ENCODE measurements at places on chromosomes 7 and 10.
A peak's percentile ranks its signal among the peaks of the same experiment; 100 is the strongest.

DNA sequence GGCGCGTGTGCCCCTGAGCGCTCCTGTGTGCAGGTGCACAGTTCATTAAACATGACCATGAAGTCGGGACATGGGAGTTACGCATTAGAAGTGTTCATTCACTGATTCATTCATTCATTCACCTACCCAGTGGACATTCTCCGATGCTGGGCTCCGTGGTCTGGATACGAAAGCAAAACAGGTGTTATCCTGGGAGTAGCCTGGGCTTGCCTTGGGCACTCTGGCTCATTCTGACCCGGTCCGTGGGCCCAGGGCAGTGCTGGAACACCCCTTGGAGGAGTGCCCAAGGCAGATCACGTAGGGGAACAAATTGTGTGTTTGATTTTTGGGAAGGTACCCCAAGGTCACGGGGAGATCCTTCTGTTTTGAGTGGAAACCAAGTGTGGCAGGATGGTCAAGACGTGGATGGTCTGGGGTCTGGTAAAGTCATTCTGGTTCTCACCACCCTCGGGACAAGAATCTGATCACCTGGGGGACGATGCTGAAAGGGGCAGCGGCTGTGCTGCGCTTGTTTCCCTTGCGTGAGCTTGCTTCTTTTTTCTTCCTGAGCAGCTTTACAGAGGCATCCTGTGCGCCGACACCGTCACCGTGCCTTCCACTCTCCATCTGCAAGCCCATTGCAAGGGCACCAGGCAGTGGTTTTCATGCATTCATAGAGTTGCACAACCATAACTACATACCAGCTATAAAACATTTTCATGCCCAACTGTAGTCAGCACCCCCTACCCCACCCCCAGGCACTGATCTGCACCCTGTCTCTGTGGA is 10.1 kb downstream of the ELFN1 start:
- no peak for DNase-seq

- DNase-seq = no peak
Observed at GRCh38 chr10:80750268-80750667, 212.6 kb downstream of the SH2D4B start.

DNA sequence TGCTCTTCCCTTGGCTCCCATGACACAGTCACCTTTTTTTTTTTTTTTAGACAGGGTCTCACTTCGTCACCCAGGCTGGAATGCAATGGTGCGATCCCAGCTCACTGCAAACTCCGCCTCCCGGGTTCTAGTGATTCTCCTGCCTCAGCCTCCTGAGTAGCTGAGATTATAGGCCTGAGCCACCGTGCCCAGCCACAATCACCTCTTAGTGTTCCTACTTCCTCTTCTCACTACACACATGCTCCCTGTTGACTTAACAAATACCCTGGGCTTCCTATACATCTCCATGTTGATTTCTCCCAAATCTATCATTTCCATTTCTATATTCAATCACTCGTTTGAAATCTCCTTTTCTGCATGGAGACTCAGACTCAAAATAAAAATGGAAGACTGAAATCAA is 91.7 kb downstream of the CUBN start:
- DNase-seq = no peak

GRCh38 chr10:30091136-30091535 is 31.8 kb upstream of the JCAD start:
- DNase-seq = no peak

DNA sequence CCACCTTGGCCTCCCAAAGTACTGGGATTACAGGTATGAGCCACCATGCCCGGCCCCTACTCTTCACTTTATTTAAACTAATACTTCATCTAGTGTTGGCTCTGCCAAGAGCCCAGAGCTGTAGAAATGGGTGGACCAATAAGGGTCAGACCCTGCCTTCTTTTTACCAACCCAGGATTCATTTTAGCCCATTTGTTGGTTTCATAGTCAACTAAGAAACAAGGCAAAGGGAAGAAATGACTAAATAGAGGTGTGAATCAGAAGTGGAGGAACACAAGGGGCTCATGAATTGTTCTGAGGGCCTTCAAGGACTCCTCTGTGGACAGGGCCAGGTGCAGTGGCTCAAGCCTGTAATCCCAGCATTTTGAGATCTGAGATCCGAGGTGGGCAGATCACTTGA is 1.1 kb downstream of the ANKRD2 start:
- DNase-seq = no peak

GRCh38 chr7:132755538-132756483 is 179.5 kb upstream of the PLXNA4 start:
- DNase-seq = peak; percentile 41

- DNase-seq = no peak
Observed at GRCh38 chr10:77223526-77224460, 413.8 kb downstream of the KCNMA1 start.

GRCh38 chr7:6551016-6551511 is at the start of gene GRID2IP:
GRID2IP (minus strand) TSS chr7:6551461; CDS start chr7:6551436, 25 bp downstream.
- no peak for DNase-seq

GRCh38 chr10:132387764-132388210 is 9.2 kb upstream of the PWWP2B start:
- peak; percentile 52 for DNase-seq

DNA sequence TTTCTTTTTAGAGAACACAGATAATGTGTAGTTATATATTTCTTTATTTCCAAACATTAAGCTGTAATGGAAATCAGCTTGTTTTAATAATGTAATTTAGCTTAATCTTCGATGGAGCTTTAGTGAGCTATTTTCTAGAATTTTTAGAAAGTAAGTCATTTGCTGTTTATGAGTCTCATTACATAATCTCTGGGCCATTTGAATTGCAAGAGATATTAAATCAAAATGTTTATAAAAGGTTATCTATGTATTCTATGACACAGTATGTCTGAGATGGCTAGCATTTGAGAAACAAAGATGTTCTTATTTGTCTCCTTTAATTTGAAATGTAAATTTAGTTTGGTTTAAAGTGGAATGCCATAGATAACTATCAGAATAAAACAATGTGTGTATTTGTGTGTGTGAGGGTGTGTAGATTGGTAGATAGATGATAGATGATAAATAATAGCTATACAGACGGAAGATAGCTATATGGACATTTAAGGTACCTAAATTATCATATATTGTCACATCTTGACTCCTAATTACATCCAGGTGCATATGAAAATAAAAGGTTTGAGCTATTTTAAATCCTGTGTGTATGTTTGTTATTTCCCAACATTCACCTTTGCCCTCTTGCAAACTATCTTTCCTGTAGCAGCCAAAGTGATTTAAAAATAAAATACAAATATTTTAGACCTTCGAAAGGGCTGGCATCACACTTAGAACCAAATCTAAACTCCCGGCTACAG is 478.0 kb upstream of the KLF6 start:
- DNase-seq = no peak

DNA sequence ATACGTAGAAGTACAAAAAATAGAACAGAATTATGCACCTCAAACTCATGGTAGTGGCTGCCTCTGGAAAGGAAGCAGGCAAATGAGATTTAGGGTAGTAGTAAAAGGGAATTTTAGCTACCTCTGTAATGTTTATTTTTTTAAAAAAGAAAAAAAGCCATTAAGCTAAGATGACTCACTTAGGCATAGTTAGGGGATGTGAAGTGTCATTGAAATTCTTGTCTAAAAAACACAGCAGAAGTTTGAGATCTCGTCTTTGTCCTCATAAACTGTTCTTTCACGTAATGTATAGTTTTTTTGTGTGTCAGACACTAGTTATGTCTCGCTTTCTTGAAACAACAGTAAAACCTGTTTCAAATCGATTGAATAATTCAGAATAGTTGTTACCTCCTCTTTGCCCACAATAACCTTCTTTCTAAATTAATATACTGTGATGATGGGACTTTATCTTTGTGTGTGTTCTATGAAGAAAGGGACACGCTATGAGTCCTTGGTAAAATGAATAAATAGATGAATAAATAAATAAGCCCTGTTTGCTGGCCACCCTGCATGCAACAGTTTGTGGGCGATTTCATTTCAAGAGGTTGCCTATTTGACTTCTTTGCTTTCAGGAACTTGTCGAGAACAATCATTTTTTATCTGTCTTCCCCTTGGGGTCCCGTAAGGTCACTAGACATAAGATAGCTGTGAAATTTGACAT is 14.5 kb upstream of the FBXW4 start:
- DNase-seq = no peak

GRCh38 chr10:62171791-62172190 is 96.9 kb downstream of the RTKN2 start:
- no peak for DNase-seq

GRCh38 chr10:3255075-3255474 is 82.5 kb upstream of the PITRM1 start:
- DNase-seq = no peak

GRCh38 chr10:12543589-12543988 is 194.2 kb downstream of the CAMK1D start:
- no peak for DNase-seq

- no peak for DNase-seq
Observed at GRCh38 chr7:137804836-137805235, 41.9 kb downstream of the DGKI start.

GRCh38 chr10:130954326-130954905 is 357.1 kb downstream of the TCERG1L start:
- no peak for DNase-seq

GRCh38 chr7:98613601-98614425 is 3.3 kb upstream of the NPTX2 start:
- no peak for DNase-seq

GRCh38 chr10:1545524-1545923 is 191.8 kb downstream of the ADARB2 start:
- no peak for DNase-seq

GRCh38 chr10:59910867-59911266 is 4.5 kb upstream of the CCDC6 start:
- DNase-seq = no peak

DNA sequence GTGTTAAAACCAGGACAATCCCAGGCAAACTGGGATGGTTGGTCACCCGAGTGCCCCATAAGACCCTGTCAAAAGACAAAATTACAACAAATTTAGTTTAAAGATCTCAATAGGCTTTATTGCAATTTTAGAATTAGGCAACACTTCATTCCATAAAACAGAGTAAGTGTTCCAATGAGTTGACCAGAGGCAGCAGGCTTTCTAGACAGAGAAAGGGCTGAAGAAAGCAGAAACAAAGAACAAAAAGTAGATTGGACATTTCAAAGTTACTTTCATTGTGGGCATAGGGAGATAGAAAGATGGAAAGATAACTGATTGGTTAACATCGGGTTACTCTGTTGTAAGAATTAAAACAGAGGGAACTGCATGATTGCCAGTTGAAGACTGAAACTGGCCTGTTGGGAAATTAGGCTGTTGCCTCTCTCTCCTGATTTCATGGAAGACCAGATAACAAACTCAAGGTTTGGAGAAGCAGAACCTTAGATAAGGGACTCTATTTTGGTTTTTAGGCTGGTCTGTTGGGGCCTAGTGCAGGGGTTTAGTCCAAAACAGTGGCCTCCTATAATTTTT is 36.3 kb downstream of the ENTPD1 start:
- no peak for DNase-seq

DNA sequence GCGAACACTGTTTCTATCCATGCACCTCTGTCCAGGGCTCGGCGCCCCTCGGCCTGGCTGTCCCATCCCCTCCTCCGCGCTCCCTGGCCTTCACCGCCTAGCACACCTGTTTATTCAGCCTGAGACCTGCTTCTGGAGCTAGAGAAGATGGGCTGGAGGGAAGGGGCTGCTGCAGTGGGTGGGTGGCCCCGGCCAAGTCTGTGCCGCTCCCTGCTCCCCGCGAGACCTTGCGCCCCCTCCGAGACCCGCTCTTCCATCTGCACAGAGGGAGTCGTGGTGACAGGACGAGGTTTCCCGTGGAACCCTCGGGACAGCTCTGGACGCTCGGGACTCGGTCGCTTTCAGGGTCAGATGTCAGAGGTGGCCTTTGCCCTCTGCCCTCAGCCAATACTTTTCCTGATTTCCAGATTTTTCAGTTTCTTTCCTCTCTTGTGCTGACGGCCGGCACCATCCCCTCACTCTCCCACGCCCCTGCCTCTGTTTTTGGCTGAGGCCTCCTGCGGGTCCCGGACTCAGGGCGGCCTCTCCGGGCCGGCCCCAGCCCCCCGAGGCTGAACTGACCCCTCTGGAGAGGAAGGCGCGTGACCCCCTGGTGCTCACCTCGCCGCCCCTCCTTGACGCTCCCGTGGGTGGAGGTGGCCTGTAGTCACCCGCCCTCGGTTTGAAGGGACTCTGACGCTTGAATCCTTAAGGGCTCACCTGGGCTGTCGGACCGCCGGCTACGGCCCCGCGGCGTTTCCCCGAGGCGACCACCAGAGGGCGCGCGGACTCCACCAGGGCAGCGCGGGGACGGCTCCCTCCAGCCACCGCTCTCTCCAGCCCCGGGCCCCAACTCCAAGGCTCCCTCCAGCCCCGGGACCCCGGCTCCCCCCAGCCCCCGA is 15.6 kb downstream of the SHH start:
- peak; percentile 68 for DNase-seq

GRCh38 chr10:77299320-77299719 is 338.3 kb downstream of the KCNMA1 start:
- no peak for DNase-seq

- no peak for DNase-seq
Observed at GRCh38 chr7:93015779-93016481, 101.8 kb downstream of the SAMD9 start.

GRCh38 chr7:149457766-149458165 is 3.1 kb downstream of the ZNF777 start:
- DNase-seq = no peak

DNA sequence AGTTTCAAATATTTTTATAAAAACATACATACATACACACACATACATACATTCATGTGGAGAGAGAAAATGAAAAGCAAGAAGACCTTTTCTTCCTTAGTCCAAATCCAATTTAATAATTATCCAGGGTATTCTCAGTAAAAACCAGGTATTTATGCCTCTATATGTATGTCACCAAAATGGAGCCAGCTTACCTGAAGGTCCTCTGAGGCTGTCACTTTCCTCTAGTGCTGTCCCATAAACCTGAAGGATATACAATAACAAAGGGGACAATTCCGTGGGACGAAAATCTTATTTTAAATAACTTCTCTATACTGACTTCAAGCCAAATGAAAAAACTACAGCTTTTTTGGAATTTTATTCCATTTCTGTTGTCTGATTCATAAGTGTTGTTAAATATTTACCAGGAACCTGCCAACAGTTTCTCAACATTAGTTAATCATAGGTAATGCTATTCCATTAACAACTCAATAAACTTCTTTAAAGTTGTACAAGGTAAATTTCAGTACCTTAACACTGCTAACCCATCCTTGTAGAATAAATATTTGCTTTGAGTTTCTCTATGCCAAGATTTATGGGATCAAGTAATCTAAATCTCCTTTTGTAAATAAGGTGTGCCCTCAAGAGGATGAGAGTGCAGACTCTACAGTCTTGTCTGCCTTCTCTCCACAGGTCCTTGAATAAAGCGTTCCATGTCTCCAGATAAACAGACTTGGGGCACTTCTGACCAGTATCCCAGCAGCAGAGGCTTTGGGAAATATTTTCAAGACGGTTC is 260.3 kb downstream of the AHR start:
- DNase-seq = no peak

- no peak for DNase-seq
Observed at GRCh38 chr7:79282882-79283602, 170.4 kb downstream of the MAGI2 start.

- no peak for DNase-seq
Observed at GRCh38 chr7:27101957-27102580, 414 bp downstream of the HOXA2 start.

- no peak for DNase-seq
Observed at GRCh38 chr7:94067506-94067905, 63.4 kb upstream of the BET1 start.

GRCh38 chr7:30028749-30029635 is 780 bp downstream of the PLEKHA8 start:
- DNase-seq = peak; percentile 30
